ENCODE measurements at places on chromosomes 6 and 20. TPM values are rescaled to one million over a fixed set of nuclear protein-coding genes. Genes with fewer than 3 reads are reported as not detected.

The CTAGE9 gene
- not detected for total RNA-seq

The ZSCAN9 gene
- 8.1 TPM for total RNA-seq

The TFAP2A gene
- total RNA-seq, result 0.44 TPM

The CD24 gene
- total RNA-seq, result 0.26 TPM

The TMEM14B gene
- 75.6 TPM for total RNA-seq

The ETV7 gene
- under 0.01 TPM for total RNA-seq

The DBNDD2 gene
- total RNA-seq, result 7.1 TPM
